ENCODE measurements at places on chromosomes 16 and 17.

GRCh38 chr17:4937553-4937952, 2.3 kb downstream of the SLC25A11 start:
- DNase-seq = no peak

DNA sequence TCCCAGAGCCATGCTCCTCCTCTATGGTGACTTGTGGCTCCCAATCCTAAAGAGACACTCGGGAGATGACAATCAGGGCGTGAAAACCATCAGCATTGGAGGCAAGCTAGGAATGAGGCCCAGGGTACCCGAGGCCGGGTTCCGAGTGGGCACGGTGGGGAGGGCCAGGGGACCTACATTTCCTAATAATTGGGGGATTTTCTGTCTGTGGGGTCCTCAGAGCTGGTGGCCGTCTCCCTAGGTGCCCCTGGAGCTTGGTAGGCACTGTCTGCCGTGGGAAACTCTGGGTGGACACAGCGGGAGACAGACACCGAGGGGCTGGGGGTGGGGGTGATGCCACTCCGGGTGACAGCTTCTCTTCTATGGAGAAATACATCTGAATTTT, 312.5 kb upstream of the TNRC6C start:
- DNase-seq = no peak

DNA sequence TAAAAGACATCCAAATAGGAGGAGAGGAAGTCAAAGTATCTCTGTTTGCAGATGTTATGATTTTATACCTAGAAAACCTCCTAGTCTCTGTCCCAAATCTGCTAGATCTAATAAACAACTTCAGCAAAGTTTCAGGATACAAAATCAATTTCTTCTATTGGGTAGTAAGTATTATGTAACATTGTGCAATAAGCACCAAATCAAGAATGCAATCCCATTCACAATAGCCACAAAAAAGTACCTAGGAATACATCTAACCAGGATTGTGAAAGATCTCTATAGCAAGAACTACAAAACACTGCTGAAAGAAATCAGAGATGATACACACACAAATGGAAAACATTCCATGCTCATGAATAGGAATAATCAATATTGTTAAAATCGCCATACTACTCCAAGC, 13.0 kb downstream of the NLRP1 start:
- DNase-seq = no peak

DNA sequence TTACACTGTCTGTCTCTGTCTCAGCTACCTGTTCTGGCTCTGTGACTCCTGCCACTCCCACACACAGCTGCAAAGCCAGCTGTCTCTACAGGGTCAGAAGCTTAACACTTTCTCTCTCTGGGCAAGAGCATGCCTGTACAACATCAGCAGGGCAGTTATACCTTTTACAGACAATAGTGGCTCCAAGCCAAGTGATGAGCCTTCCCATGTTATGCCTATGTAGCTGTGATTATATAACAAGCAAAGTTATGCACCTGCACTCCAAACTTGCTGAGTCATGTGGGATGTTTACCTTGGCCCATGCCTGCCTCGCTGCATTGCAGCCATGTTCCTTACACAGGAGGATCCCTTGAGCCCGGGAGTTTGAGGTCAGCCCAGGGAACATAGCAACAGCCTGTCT, 31.8 kb upstream of the APPBP2 start:
- no peak for DNase-seq

DNA sequence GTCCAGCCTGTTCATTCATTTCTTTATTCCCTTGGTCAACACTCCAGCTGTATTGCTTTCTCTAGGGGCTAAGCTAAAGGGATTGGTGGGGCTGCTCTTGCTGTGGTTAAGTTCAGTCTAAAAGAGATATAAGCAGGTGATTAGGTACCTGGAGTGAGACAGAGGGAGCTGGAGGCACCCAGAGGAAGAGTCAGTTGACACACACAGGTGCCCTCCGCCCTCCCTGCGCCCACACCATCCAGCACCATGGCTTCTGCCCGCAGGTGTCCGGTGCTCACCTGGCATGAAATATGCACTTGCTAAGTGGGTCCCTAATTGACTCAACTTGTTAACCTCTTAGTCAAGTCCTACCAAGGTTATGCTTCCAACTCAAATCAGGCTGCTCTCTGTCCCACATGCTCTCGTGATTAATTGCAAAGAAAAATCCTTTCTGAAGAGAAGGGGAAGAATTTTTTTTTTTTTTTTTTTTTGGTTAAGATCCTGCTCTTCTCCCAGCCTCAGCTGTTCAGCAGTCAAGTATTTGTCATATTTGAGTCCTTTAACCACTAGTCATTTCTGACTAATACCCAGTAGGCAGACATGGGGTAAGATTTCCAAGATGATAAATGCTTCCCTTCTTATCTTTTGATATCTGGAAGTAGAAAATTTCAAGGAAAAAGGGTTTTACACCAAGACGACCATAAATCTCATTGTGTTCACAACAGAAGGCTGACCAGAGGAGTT, 199.8 kb upstream of the WSCD1 start:
- DNase-seq = no peak

DNA sequence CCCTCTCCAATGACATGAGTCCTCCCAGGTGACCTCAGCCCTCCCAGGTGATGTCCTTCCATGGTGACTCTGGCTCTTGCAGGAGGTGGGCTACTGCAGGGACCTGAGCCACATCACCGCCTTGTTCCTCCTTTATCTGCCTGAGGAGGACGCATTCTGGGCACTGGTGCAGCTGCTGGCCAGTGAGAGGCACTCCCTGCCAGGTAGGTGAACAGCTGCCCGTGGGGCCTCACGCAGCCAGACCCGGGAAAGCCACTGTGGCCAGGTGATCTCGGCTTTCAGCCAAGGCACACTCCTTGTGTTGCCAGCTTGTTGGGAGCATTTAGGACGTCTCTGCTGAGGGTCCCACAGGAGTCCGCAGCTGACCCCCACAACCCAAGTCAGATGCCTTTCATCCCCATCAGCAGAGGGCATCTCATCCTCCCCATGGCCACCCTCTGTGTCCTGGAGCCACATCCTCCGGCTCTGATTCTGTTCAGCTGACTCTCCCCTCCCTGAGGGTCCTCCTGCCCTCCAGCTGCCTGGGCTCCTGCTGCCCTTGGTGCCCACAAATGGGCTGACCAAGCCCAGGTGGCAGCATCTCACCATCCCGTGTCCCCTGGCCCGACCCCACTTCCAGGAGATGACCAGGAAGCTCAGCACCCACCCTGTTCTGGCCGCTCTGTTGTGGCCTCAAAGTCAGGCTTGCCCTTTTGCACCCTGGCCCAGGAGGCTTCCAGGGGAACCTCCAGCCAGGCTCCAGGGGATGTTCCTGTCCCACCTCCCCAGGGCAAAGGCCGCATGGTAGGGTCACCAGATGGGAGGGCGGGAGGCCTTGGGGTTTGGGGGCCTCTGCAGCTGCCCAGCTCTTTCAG, 20.1 kb downstream of the USP6 start:
- no peak for DNase-seq

DNA sequence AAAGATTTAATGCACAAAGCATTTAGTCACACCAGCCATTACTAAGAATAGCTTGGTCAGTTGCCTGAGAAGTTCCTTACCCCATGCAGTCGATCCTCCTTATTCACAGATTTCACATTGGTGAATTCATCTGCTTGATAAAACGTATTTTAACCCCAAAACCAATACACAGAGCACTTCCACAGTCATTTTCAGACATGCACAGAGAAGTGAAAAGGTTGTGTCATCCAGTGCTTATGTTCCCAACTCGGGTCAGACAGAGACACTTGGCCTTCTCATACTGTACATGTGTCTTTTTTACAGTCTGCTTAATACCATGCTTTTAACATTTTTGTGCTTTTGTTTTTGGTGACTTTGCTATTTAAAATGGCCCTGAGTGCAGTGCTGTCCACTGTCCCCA, 219.7 kb downstream of the SPECC1 start:
- DNase-seq = no peak

- no peak for DNase-seq
Measured at GRCh38 chr17:20092973-20093626, 83.9 kb downstream of the SPECC1 start.

DNA sequence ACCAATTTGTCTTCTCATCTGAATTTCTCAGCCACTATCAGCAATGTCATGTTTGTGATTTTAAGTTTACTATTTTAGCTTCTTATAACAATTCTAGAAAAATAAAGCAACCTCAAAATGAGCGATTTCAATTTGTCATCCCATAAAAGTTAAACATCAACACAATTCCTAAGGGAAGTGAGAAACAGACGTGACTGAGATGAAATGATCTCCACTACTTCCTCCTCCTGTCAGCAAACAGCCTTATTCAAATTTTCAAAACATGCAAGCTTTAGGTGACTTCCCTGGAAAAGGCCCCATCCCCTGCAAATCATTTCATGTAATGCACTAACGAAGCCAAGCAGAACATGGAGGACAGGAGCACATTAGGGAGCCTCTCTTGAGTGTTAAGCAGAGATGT, 64.9 kb downstream of the ZNF652 start:
- DNase-seq = no peak

GRCh38 chr17:67629971-67630320, 87.8 kb upstream of the NOL11 start:
- DNase-seq = no peak

- DNase-seq = no peak
Measured at GRCh38 chr17:50963139-50963538, 97.0 kb upstream of the TOB1 start.

DNA sequence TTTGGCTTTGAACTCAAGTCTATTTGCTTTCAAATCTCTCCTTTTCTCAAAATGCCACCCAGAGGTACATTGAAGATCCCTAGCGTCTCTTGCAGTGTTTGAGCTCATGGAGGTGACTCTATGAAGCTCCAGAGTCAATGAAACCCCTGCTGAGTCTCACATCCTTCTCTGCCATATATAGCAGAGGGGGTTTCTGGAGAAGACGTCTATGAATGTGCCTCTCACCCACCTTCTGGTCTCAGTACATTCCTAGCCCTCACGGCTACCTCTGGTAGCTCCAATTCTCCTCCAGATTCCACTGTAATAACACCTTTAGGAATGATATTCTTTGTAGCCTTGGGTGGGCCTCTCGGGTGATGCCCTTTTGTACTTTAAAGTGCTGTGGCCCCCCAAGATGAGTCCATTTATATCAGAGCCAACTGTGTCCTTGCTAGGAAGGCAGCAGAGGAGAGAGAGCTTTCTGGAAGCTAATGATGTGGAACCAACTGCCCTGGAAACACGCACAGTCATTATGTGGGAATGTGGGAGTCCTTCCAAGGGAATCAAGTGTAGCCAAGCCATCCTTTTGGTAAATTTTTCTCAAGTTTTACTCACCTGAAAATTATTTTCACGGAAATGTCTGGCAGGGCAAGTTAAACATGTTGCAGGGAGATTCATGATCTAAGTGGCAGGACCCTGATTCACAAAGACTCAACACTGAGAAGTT, 123.4 kb downstream of the ASIC2 start:
- DNase-seq = no peak

DNA sequence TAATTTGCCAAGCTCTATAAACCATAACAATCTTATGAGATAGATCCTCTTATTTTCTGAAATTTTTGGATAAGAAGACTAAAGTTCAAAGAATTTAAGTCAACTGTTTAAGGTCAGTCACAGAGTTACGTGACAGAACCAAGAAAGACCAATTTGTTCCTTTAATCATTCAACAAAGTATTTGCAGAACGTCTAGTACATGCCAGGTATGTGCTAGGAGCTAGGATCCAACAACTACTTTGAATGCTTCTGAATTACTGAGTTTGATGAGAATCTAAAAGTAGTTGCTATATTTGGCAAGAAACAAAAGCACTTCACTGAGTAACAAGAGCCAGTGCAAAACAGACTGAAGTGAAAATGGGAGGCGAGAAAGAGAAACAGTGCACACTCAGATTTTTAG, 15.0 kb downstream of the GLOD4 start:
- DNase-seq = no peak

DNA sequence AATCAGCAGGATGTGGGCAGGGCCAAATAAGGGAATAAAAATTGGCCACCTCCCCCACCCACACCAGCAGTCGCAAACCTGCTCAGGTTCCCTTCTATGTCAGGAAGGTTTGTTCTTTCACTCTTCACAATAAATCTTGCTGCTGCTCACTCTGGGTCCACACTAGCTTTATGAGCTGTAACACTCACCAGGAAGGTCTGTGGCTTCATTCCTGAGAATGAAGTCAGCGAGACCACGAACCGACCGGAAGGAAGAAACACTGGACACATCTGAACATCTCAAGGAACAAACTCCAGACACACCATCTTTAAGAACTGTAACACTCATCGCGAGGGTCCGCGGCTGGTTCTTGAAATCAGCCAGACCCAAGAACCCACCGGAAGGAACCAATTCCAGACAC, 115.5 kb upstream of the TBX2 start:
- no peak for DNase-seq

DNA sequence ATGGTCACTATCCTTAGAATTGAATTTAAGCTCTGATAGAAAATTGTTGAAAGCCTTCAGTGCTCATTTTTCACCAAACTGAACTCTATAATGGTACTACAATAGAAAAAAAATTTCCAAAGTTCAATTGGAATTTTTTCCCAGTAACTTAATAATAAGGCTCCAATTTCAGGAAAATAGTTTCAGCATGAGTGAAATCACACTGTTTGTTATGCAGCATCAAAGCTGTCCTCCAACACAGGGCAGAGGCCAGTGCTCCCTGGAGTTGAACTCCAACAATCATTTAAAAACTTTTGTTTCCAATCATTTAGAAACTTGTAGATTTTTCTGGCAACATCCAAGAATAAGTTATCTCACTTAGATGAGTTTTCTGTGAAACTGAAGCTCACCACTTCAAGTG, 103.1 kb upstream of the HSBP1 start:
- no peak for DNase-seq

DNA sequence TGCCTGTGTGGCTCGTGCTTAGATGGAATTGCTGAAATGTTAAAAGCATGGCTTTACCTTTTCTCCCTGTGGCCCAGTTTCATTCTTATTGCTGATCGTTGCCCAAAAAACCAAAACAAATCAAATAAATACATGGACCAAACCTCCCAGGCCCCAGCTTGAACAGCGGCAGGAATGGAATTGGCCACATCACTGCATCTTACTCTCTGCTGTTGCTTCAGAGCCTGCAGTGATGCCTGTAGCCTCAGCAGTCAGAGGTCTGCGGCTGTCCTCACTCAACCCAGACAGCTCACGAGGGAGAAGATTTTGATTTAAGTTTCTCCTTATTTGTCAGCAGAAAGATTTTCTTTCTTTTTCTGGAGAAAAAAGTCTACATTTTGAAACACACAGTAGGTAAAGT, 91.5 kb downstream of the NPIPB11 start:
- no peak for DNase-seq

DNA sequence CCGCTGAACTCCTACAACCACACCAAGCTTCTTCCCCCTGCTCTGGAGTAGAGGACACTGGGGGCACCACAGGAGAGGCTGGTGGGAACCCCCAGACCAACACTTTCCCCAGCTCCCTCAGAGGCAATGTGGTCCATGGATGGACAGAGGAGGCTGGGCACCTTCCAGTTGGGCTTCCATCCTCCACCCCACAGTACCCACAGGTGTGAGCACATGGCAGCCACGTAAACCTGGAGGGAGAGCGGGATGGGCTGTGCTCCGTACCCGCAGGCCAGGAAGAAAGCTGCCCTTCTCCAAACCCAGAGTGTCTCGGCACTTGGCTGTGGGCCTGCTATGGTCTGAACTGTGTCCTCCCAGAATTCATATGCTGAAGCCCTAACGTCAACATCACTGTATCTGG, 1.7 kb downstream of the SGSH start:
- no peak for DNase-seq

All from CD8-positive, alpha-beta memory T cell (primary cell).